ENCODE measurements at places on chromosomes 2 and 18. TPM values are rescaled to one million over a fixed set of nuclear protein-coding genes. Genes with fewer than 3 reads are reported as not detected.
A peak's percentile ranks its signal among the peaks of the same experiment; 100 is the strongest.

DNA sequence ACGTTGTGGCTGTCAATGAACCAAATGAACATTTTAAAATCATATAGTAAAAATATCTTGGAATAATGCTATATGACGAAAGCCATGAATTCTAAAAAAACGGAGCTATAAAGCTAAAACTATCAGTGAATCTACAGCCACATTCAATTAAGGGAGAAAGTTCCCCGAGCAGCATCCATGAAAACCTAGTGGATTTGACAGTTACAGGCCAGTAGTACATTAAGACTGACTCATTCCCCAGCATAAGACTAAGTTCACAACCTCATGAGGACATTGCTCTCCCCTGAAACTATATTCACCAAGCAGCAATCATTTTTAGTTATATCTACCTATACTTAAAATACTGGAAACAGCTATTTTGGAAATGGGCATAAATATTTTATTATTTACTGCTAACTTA, 36.6 kb downstream of the KIDINS220 start:
- peaks cover 43% of the 10 kb centered on the region for H3K4me1 ChIP-seq
- no peak for DNase-seq
- peaks cover 58% of the 10 kb centered on the region for H3K36me3 ChIP-seq
- H3K27me3 ChIP-seq = no peaks in the 10 kb centered on the region
- H3K4me3 ChIP-seq = no peak overlapping the region

Gene DOCK10
- 144 TPM for total RNA-seq

GRCh38 chr2:108548208-108549003, 14.1 kb downstream of the LIMS1 start:
- DNase-seq = no peak
- no peaks in the 10 kb centered on the region for H3K4me1 ChIP-seq
- H3K36me3 ChIP-seq = peaks cover 10% of the 10 kb centered on the region
- H3K27me3 ChIP-seq = no peaks in the 10 kb centered on the region
- H3K27ac ChIP-seq = no peak overlapping the region

DNA sequence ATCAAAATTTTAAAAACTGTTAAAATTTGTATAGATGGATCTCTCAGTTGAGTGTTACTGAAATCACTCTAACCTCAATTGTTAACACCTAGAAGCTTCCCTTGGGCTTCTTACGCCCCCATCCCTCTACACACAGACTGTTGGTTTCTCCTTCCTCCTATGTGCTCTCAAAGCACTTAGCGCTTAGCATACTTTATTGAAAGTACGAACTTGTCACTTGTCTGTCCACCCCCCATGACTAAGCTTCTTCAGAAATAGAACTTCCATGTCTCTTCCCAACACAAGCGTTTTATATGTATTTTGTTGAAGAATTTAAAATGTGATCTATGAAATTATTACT, 441 bp downstream of the MPHOSPH10 start:
- H3K27me3 ChIP-seq = no peaks in the 10 kb centered on the region
- peaks cover 11% of the 10 kb centered on the region for H3K4me1 ChIP-seq
- H3K27ac ChIP-seq = no peak overlapping the region
- no peak overlapping the region for H3K4me3 ChIP-seq
- no peak for DNase-seq

- DNase-seq = no peak
- no peak overlapping the region for H3K4me3 ChIP-seq
- peaks cover 4% of the 10 kb centered on the region for H3K27me3 ChIP-seq
Measured at GRCh38 chr18:50468807-50469206, 91.1 kb upstream of the MAPK4 start.

Gene ZNF385B
- total RNA-seq = not detected

- peaks cover 70% of the 10 kb centered on the region for H3K27me3 ChIP-seq
- H3K4me1 ChIP-seq = peaks cover 20% of the 10 kb centered on the region
- H3K27ac ChIP-seq = no peak overlapping the region
- H3K4me3 ChIP-seq = no peak overlapping the region
- H3K36me3 ChIP-seq = peaks cover 8% of the 10 kb centered on the region
Measured at GRCh38 chr2:170711196-170711773, 3.9 kb upstream of the SP5 start.

Gene ECEL1
- total RNA-seq = 0.12 TPM

GRCh38 chr2:21356857-21357255, 233.1 kb downstream of the TDRD15 start:
- H3K27me3 ChIP-seq = no peaks in the 10 kb centered on the region
- no peaks in the 10 kb centered on the region for H3K36me3 ChIP-seq
- H3K4me3 ChIP-seq = no peak overlapping the region
- no peak overlapping the region for H3K27ac ChIP-seq
- no peak for DNase-seq

GRCh38 chr2:110113961-110114591, 1.5 kb downstream of the MALL start:
- peak overlapping the region; percentile 31 for H3K4me3 ChIP-seq
- H3K27ac ChIP-seq = no peak overlapping the region
- DNase-seq = no peak
- H3K36me3 ChIP-seq = peaks cover 2% of the 10 kb centered on the region
- peaks cover 33% of the 10 kb centered on the region for H3K27me3 ChIP-seq

DNA sequence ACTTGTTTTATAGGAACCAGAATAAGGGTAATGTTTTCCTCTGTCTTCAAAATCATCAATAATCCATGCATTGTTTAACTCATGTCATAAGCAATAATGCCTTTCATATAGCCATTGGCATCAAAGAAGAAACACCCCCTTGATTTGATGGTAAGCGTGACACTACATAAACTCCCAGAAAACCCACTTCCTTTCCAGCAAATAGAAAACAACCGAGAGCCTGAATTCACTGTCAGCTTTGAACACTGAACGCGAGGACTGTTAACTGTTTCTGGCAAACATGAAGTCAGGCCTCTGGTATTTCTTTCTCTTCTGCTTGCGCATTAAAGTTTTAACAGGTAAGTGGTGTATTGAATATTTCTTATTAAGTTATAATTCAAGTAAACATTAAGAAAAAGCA, at the start of gene ICOS:
TSS of gene ICOS (plus strand) at position 229 of the 400 bp plus-strand sequence. CDS start at position 281, 52 bp downstream.
- peaks cover 63% of the 10 kb centered on the region for H3K4me1 ChIP-seq
- peak within 1 kb of the TSS; percentile 93 for H3K27ac ChIP-seq
- peaks cover 43% of the 10 kb centered on the region for H3K36me3 ChIP-seq
- DNase-seq = peak; percentile 65
- peak within 1 kb of the TSS; percentile 95 for H3K4me3 ChIP-seq

DNA sequence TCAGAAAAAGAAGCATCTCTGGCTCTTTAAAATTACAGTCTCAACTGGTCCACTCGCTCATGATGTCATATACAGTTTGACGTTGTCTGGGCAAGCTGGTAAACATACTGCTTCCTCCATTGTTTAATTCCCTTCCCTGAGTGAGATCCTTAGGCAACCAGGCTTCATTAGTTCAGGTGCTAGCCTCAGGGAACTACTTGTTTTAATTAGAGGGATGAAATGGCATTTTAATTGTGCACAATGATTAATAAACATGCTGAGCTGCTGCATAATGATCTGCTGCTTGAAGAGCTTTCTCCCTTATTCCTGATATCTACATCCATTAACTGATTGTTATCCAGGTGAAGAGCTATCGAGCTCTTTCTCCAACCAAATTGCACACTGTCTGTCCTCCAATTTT, 195.6 kb upstream of the ETAA1 start:
- no peak overlapping the region for H3K4me3 ChIP-seq
- H3K4me1 ChIP-seq = no peaks in the 10 kb centered on the region
- no peak overlapping the region for H3K27ac ChIP-seq
- no peak for DNase-seq
